ENCODE measurements at places on chromosomes 13 and 19.

DNA sequence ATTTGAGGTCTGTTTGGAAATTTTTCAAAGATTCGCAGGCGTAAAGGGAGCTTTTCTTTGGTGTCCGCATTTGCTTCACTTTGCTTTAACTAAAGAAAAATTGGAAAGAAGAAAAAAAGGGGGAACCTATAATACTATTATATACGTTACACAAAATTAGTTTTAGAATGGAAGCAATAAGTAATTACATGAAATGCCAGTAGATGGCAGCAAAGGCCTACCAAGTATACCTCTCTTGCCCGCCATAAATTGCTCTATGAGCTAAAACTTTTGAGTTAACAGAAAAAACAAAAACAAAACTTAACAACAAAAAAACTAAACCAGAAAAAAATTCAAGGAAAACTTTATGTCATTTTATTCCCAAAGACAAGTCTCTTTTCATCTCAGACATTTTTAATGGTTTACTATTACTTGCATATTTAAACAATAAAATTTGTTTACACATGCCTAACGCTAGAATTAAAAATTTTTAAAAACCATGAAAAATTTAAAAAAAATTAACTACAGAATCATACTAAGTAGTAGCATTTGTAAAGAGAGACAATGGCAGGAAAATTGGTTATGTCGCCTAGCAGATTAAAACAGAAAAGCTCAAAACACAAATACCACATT is 271.4 kb downstream of the NALCN start:
- DNase-seq, result no peak

GRCh38 chr13:32903720-32904119 is 112.5 kb upstream of the KL start:
- DNase-seq, result no peak

DNA sequence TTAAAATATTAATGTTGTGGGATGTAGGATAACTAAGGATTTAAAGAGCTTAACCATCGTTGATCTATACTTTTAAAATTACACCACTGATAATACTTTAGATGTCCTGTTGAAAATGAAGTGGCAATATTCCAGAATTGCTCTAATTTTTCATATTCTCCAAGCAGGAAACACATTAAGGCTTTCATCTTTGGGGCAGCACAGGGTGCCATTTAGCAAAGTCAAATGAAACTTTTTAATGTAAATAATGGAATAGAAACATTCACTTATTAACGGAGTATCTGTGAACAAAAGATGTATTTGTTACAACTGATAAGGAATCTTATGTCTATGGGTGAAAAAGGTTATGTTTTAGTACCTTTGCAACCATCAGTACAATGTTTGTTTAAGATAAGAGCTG is 50.0 kb upstream of the MIR17HG start:
- DNase-seq, result no peak

- no peak for DNase-seq
Observed at GRCh38 chr13:112890316-112891145, 78.5 kb upstream of the MCF2L start.

DNA sequence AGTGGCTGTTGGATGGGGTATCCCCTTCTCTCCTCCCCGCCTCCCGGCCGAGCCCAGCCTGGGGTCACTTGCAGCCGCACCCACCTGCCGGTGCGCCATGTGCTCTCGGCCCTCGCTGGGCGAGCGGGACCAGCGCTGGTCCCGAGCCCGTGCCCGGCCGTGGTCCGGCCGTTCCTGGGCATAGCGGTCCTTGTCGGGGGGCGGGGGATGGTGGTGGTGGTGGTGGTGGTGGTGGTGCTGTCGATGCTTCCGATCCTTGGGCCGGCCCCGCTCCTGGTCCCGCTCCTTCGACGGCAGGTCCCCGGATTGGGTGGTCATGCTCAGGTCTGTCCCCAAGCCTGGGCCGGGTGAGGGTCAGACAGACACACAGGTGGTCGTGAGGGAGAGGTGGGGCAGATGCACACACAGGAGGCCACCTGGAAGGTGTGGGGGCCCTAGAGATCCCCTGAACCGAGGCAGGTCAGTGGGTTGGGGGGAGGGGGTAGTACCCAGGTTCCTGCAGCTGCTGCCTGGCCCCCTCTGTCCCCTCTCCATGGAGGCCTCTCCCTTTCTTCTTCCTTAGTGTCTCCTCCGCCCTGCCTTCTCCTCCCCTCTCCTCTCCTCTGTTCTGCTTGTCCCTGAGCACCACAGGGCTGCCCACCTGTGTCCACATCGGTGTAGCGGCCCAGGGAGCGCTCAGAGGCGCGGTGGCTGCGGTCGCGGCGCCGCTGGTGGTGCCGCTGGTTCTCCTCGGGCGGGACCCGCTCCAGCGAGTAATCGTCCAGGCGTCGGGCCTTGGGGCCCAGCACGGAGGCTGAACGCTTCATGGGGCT is 58.7 kb downstream of the IER2 start:
- DNase-seq, result no peak

DNA sequence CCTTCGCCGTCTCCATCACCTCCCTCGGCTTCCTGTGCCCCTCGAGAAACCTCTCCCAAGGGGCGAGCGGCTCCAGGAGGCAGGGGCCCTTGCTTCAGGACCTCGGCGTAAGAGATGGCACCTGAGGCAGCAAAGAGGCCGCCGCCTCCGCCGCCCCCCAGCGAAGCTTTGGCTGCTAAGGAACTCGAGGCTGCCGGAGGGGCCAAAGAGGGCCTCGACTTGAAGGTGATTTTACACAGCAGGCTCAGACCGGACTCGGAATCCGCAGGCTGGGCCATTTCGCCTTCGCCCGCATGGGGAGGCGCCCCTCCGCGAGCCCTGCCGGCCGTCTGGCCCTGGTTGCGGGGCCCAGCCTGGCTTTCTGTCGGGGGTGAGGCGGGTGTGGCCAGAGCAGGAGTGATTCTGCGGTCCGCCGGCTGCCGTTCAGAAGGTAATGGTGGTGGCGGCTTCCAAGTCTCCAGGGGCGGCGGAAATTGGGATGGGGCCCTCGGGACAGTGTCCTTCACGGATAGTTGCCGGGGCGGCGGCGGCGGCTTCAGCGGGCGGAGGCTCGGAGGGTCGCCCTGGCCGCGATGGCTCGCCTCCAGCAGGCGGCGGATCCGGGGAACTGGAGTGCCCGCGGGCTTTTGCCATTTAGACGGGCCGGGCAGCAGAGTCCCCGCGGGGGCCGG is 1.4 kb downstream of the GGN start:
- no peak for DNase-seq

DNA sequence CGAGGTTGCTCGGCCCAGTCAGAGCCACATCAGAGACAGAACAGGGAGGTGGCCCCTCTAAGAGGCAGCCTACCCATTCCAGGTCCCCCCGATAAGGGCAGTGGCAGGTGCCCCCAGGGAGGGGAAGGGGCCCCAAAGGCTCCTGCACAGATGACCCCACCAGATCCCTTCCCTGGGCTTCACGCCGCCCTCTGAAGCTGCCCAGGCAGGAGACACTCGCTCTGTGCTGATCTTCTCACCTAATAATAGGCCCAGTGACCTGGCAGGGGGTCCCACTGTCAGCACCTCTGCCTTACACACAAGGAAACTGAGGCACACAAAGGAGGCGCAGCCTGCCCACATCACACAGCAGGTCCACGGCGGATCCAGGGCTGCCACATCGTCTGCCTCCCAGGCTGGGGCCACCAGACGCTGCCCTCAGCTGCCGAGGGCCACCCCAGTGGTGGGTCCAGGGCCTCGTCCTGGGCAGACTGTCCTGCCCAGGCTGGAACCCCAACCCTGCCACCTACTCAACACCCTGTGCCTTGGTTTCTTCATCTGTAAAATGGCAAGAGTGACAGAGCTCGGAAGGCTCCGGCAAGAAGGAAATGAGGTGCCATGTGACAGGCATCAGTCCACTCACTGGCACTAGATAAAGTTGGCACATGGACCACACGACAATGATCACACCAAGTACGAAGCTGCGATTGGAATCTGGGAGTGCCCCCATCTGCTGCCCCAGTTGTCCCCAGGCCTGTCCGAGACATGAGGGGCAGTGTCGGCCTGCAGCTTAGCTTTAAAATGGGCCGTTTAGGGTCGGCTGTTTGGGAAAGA is 56.5 kb downstream of the KLF2 start:
- DNase-seq, result no peak

GRCh38 chr19:42132030-42132628 is at the start of gene POU2F2:
Gene POU2F2, minus strand, starts transcription at chr19:42132446. Its CDS starts 35 bp downstream, at chr19:42132411.
- no peak for DNase-seq

DNA sequence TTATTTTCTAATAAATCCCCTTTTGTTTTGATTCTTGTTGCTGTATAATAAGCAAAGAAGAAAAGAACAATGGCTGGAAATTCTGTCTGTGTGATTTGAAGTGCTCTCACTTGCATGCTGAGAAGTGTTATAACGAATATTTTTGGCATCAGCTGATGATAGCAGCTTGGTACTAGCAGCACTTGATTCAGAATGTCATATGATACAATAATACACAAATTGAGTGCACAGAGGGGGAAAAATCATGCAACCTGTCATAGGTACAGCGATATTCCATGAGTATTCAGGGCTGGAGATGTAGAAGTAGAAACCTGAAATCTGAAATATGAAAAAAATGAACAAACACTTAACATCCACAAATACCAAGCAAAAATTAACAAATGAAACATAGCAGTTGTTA is 108.1 kb downstream of the FGF14 start:
- DNase-seq, result no peak

DNA sequence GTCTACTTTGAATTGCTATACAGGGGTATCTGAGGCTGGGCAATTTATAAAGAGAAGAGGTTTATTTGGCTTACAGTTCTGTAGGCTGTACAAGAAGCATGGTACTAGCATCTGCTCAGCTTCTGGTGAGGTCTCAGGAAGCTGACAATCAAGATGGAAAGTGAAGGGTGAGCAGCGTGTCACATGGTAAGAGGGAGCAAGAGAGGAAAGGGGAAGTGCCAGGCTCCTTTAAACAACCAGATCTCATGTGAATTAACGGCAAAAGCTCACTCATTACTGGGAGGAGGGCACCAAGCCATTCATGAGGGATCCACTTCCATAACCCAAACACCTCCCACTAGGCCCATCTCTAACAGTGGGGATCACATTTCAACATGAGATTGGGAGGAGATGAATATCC is 222.4 kb downstream of the TDRD3 start:
- DNase-seq, result no peak

GRCh38 chr19:14494910-14495671 is 836 bp downstream of the GIPC1 start:
- DNase-seq, result peak; percentile 50

DNA sequence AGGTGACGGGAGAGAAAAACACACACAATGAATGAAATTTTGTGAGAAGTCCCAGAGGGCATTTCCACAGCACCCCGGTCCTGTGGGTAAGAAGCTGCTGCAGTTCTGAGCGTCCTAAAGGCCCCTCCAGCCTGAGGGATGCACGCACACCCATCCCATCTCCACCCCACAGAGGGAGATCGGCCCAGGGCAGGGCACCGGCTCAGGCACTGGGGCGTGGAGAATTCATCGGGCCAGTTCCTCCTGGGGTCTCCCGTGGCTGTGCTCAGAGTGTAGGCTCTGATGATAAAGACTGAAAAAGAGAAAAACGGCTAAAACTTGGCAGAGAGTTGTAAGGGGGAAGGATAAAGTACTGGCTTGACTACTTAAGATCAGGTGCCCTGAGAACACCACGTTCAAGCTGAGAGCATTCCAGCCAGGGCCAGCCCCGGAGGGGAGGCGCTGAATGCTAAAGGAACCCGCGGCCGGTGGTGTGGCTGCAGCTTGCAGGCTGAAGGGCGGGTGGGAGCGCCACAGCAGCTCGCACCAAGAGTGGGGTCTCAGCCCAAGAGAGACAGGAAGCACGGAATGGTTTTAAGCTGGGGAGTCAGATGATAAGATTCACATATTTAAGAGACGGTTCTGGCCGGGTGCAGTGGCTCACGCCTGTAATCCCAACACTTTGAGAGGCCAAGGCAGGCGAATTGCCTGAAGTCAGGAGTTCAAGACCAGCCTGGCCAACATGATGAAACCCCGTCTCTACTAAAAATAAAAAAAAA is 121.9 kb upstream of the SPACA7 start:
- DNase-seq, result no peak
